Activated T-cell treated with anti-CD3 and anti-CD28 coated beads, Interleukin-2, amount 50 U/mL, for 24 hours (primary cell): ENCODE measurements at places on chromosomes 5 and 9.
A peak's percentile ranks its signal among the peaks of the same experiment; 100 is the strongest.

GRCh38 chr5:82855893-82856550 lies 221.2 kb downstream of the TMEM167A start:
- no peak overlapping the region for H3K4me3 ChIP-seq
- DNase-seq: no peak
- H3K27me3 ChIP-seq: peaks cover 2% of the 10 kb centered on the region
- no peak overlapping the region for H3K27ac ChIP-seq
- no peaks in the 10 kb centered on the region for H3K36me3 ChIP-seq

DNA sequence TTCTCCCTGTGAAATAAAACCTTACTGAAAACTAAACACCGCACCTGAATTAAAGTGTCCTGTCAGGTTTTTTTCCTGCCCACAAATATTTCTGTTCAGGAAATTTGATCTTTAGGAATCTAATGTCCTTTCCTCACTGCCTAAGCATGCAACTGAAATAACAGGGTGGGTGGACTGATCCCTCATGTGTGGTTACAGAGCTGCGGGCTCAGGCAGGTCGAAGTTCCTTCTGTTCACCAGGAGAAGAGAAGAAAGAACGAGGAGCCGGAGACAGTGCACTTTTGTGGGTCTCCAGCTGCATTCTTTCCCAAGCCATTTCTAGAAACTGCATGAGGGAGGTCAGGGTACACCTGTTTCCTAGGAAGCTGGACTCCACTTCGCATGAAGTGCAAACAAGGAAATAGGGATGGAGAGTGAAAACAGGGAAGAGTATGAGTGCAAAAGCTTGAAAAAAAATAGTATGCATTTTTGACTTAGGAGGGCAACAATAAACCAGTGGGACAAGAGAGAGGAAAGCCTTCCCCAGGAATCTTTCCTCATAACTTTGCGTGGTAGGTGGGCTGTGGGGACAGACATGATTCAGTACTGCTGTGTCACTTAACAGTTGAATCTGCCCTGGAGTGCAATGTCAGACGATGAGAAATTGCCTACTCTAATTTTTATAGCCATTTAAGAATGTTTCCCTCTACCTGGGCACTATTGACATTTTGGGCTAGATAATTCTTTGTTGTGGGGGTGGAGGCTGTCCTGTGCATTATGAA lies 60.3 kb downstream of the GCNT1 start:
- no peak for DNase-seq
- H3K4me1 ChIP-seq: peaks cover 12% of the 10 kb centered on the region
- no peaks in the 10 kb centered on the region for H3K36me3 ChIP-seq
- H3K4me3 ChIP-seq: no peak overlapping the region

DNA sequence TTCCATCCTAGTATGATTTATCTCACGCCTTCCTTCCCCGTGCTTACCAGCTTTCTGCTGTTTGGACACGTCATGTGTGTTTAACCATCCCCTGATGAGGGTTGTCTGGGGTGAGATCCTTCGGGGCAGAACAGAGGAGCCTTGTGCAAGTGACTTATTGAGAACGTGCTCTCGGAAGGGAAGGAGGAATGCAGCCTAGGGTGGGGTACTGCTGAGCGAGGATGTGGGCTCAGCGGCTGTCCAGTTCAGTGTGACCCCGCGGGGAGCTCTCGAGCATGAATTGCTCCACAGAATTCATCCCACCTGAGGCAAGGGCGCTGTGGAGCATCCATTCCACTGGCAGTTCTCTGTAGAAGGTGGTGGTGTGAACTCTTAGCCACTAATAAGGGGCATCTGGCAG lies 4.0 kb downstream of the MYOZ3 start:
- no peaks in the 10 kb centered on the region for H3K36me3 ChIP-seq
- H3K27me3 ChIP-seq: peaks cover 12% of the 10 kb centered on the region
- H3K27ac ChIP-seq: no peak overlapping the region

- H3K36me3 ChIP-seq: peaks cover 4% of the 10 kb centered on the region
- no peaks in the 10 kb centered on the region for H3K27me3 ChIP-seq
- peaks cover 15% of the 10 kb centered on the region for H3K4me1 ChIP-seq
- no peak overlapping the region for H3K27ac ChIP-seq
- no peak overlapping the region for H3K4me3 ChIP-seq
- no peak for DNase-seq
Measured at GRCh38 chr5:140103154-140103553, 10.8 kb upstream of the PURA start.

DNA sequence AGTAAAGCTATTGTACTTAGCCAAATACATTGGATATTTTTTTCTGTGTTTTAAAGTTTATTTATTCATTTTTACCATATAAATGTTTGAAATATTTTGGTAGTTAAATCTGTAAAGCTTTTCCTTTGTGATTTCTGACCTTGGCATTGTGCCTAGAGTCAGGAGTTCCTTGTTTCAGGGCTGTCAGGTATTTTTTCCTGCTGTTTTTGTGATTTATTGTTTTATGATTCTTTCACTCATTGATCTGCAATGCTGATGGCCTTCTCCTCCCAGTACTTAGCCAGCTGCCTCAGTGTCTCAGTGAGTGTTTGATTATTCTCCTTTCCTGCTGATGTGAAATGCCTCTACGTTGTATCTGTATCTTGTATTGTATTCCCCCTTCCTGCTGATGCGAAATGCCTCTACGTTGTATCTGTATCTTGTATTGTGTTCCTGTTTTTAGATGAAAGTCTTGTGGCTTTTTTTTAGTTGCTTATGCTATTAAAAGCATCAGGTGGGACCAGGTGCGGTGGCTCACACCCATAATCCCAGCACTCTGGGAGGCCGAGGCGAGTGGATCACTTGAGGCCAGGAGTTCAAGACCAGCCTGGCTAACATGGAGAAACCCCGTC lies 61.0 kb downstream of the EHMT1 start:
- H3K27me3 ChIP-seq: no peaks in the 10 kb centered on the region
- no peak overlapping the region for H3K4me3 ChIP-seq
- H3K36me3 ChIP-seq: peaks cover 34% of the 10 kb centered on the region
- peaks cover 44% of the 10 kb centered on the region for H3K4me1 ChIP-seq
- no peak overlapping the region for H3K27ac ChIP-seq

GRCh38 chr5:128498844-128499455 lies 39.1 kb downstream of the FBN2 start:
- no peak overlapping the region for H3K4me3 ChIP-seq
- H3K4me1 ChIP-seq: no peaks in the 10 kb centered on the region
- H3K27ac ChIP-seq: no peak overlapping the region

DNA sequence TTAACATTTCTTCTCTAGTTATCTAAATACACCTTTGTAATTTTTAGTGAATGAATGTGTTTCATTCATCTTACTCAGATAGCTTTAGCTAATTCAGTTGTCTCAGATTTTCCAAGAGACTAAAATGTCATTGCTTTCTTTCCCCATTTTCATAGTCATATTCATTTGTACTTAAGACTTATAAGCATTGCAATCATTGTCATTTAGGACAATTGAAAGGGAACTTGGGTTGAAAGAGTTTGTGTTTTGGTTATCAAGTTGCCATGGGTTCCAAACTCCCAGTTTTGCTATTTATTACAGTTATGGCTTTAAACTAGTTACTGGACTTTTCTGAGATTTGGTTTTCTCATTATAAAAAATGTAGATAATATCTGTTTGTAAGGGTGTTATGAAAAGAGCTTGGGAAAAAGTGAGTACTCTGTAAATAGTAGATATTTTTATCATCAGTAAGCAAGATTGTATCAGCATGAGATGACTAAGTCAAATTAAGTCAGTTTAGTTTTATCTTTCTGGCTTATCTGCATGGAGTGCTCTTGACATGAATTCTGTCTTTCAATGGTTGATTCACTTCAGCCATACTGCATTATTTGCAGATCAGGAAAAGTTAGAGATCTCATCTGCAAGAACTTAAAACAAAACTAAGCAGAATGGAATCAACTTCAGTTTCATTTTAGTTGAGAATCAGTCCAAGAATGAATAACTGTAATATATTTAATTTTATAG lies 107.5 kb downstream of the PBX3 start:
- peak overlapping the region; percentile 80 for H3K27ac ChIP-seq
- no peak overlapping the region for H3K4me3 ChIP-seq
- H3K36me3 ChIP-seq: no peaks in the 10 kb centered on the region
- H3K27me3 ChIP-seq: no peaks in the 10 kb centered on the region
- H3K4me1 ChIP-seq: peaks cover 15% of the 10 kb centered on the region

DNA sequence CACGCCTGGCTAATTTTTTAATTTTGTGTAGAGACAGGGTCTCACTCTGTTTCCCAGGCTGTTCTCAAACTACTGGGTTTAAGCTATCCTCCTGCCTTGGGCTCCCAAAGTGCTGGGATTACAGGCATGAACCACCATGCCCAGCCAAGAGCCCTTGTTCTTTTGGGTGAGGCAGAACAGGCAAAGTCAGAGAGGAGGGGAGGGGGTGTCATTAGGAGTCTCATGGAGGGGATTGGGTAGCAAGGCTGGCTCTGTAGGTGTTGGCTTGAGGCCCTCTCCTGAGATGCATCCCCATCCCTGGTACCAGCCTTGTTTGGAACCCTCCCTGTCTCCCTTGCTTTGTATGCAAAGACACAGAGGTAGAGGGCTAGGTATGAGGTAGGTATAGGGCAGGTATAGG lies 24.1 kb downstream of the GSN start:
- no peak overlapping the region for H3K27ac ChIP-seq
- no peak for DNase-seq
- H3K4me3 ChIP-seq: no peak overlapping the region
- H3K4me1 ChIP-seq: peaks cover 14% of the 10 kb centered on the region

- no peaks in the 10 kb centered on the region for H3K27me3 ChIP-seq
- no peak overlapping the region for H3K27ac ChIP-seq
- H3K36me3 ChIP-seq: no peaks in the 10 kb centered on the region
- H3K4me1 ChIP-seq: no peaks in the 10 kb centered on the region
- no peak for DNase-seq
- H3K4me3 ChIP-seq: no peak overlapping the region
Measured at GRCh38 chr9:124527781-124528180, 20.6 kb upstream of the NR5A1 start.

- H3K36me3 ChIP-seq: no peaks in the 10 kb centered on the region
- no peak for DNase-seq
- no peak overlapping the region for H3K27ac ChIP-seq
- H3K4me1 ChIP-seq: no peaks in the 10 kb centered on the region
- H3K4me3 ChIP-seq: no peak overlapping the region
Measured at GRCh38 chr5:59887274-59887673, 6.3 kb downstream of the PDE4D start.

DNA sequence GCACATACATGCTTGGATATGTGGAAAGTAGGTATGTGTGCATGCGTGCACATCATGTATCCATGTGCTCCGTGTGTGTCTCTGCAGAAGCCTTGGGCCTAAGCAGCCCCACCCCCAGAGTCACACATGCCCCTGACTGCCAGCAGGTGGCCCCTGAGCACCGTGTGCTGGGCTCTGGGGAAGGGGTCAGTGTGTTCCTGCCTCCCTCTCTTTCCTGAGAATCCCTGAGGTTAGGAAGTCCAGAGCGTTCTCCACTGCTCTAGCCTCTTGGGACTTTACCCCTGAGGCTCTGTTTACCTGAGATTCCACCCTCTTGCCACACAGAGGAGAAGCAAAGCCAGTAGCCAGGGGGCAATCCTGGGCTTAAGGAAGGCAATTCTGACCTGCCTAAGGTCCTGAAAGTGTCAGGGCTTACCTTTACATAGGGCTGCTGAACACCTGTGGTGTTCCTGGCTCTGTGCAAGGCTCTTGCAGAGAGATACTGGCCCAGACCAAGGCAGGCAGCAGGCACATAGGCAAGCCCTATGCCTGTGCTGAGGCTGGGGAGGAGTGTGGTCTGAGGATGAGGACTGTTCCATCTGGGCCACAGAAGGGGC lies 207.3 kb downstream of the TMEM38B start:
- H3K4me3 ChIP-seq: no peak overlapping the region
- no peaks in the 10 kb centered on the region for H3K4me1 ChIP-seq

GRCh38 chr9:33244137-33244784 lies 4.3 kb downstream of the SPINK4 start:
- DNase-seq: no peak
- no peaks in the 10 kb centered on the region for H3K27me3 ChIP-seq
- H3K4me1 ChIP-seq: no peaks in the 10 kb centered on the region
- peaks cover 23% of the 10 kb centered on the region for H3K36me3 ChIP-seq

- no peak for DNase-seq
- no peaks in the 10 kb centered on the region for H3K36me3 ChIP-seq
- no peaks in the 10 kb centered on the region for H3K4me1 ChIP-seq
- H3K27me3 ChIP-seq: no peaks in the 10 kb centered on the region
- H3K27ac ChIP-seq: no peak overlapping the region
Measured at GRCh38 chr5:116766470-116766947, 191.9 kb upstream of the SEMA6A start.
